ENCODE measurements at places on chromosomes 7 and 10. TPM values are rescaled to one million over a fixed set of nuclear protein-coding genes. Genes with fewer than 3 reads are reported as not detected.

The KCP gene
- not detected for total RNA-seq

The TRIM50 gene
- not detected for total RNA-seq

The OR9A2 gene
- total RNA-seq = not detected

The PLPP4 gene
- 4.7 TPM for total RNA-seq

The SPDYE9 gene
- total RNA-seq = not detected

The ASB15 gene
- not detected for total RNA-seq

The TMEM130 gene
- not detected for total RNA-seq

The GPR141 gene
- total RNA-seq = not detected

The TMEM139 gene
- not detected for total RNA-seq

The EN2 gene
- total RNA-seq = not detected

The NEUROD6 gene
- not detected for total RNA-seq

The SPDYE17 gene
- total RNA-seq = not detected

The BRI3 gene
- total RNA-seq = 67.3 TPM

The AZGP1 gene
- total RNA-seq = not detected

The GIMAP8 gene
- total RNA-seq = 75.3 TPM

The CFAP46 gene
- total RNA-seq = 2.4 TPM

The TRIM73 gene
- total RNA-seq = 0.66 TPM

The MEOX2 gene
- total RNA-seq = not detected

The CPN1 gene
- not detected for total RNA-seq

The MMP21 gene
- total RNA-seq = 0.13 TPM

The GPR85 gene
- 0.53 TPM for total RNA-seq

The RPEL1 gene
- 0.27 TPM for total RNA-seq

The STEAP1B gene
- total RNA-seq = 112 TPM

The FKBP9 gene
- 95.6 TPM for total RNA-seq

The STYXL1 gene
- total RNA-seq = 26.7 TPM

The MUC12 gene
- total RNA-seq = not detected

The HOXA13 gene
- total RNA-seq = not detected
